Endodermal cell (in vitro differentiated cells): ENCODE measurements at places on chromosomes 2 and 18. TPM values are rescaled to one million over a fixed set of nuclear protein-coding genes. Genes with fewer than 3 reads are reported as not detected.

- H3K4me1 ChIP-seq: no peaks in the 10 kb centered on the region
- no peak overlapping the region for H3K4me3 ChIP-seq
- H3K36me3 ChIP-seq: no peaks in the 10 kb centered on the region
These were observed 64.2 kb downstream of the BCL11A start for GRCh38 chr2:60489289-60489688.

DNA sequence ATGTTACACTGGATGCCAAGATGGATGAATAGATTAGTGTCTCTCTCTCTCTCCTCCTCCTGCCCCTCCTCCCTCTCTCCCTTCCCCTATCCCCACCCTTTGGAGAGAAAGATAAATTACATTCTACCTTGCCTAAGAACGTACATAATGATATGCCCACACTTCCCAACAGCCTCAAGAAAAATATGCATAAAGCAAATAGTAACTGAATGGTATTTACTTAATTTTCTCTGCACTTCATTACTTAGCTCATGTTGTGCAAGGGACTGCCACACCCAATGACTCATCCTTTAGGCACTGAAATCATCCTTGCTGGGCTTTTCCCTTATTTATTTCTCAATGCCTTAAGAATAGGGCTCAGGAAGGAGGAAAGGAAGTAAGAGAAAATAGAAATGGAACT is 137.3 kb upstream of the PID1 start:
- no peak for DNase-seq
- no peaks in the 10 kb centered on the region for H3K27me3 ChIP-seq
- no peak overlapping the region for H3K27ac ChIP-seq

The PLGLB2 gene
- total RNA-seq: 0.15 TPM in 1 of 3 replicates, not detected in the others

DNA sequence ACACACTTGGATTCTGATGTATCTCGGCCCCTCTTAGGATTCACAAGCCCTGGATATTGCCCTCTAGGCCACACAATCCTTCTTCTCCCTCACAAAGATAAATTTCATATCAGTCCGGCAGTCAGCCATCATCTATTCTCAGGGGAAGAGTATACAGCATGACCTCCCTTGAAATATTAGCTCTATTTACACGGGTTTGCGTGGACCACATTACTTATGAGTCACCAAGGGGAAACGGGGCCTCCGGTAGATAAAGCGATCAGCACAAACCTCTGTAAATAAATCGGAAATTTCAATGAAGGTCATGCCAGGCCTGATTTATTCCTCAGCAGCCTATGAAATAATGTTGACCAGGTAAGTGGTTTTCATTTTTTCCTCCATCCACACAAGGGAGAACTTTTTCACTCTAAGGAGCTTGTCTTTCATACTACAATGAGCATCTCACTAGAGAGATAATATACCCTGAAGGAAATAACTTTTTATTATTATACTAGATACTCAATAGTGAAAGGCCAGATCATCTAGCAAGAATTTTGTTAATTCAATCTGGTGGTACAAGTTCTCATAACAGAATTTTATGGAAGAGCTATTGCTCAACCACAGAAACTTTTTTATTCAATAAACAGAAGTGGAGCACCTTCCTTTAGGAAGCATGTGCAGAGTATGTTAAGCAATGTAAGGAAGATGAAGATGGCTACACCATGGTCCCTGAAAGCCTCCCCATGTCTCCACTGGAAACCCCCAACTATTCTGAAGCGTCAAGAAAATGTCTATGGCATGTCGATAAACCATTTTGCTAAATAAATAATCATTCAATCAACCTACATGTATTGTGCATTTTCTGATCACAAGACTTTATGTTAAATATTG is 125.2 kb upstream of the PIK3C3 start:
- H3K4me1 ChIP-seq: peaks cover 3% of the 10 kb centered on the region
- no peaks in the 10 kb centered on the region for H3K27me3 ChIP-seq
- no peaks in the 10 kb centered on the region for H3K36me3 ChIP-seq
- H3K4me3 ChIP-seq: no peak overlapping the region
- no peak for DNase-seq

GRCh38 chr2:160581035-160581434 is 87.4 kb upstream of the RBMS1 start:
- H3K4me1 ChIP-seq: peaks cover 17% of the 10 kb centered on the region
- H3K27ac ChIP-seq: no peak overlapping the region
- no peaks in the 10 kb centered on the region for H3K27me3 ChIP-seq
- H3K36me3 ChIP-seq: no peaks in the 10 kb centered on the region
- DNase-seq: no peak

DNA sequence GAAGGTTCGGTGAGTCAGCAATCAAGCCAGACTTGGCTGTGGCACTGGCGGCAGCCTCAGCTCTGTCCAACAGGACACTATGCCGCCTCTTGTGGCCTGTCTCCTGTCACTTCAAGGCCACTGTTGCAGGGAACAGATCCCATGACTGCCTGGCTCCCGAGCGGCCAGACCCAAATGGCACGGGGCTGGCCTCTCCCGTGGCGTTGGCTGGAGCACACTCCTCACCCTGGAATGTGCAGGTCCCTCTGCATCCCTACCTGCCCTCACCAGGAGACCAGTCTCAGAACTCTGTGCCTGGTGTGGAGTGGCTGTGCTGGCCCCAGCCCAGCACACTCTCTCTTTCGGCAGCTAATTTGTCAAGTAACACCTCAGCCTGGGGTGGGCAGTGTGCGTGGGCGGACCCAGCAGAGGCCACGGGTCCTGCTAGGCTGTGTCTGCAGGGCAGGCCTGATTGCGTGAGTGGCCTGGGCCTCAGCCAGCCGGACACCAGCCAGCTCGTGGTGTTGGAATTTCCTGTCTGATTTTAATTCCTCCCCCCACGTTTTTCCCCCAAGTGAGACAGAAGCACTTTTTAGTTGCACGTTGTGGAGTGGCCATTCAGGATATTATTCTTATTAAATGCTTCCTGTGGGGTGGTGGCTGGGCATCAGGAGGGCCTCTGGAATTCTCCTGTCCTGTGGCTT is 179.3 kb downstream of the GLI2 start:
- no peaks in the 10 kb centered on the region for H3K36me3 ChIP-seq
- DNase-seq: peak; percentile 59
- H3K4me3 ChIP-seq: no peak overlapping the region
- no peak overlapping the region for H3K27ac ChIP-seq
- H3K4me1 ChIP-seq: no peaks in the 10 kb centered on the region
- no peaks in the 10 kb centered on the region for H3K27me3 ChIP-seq

DNA sequence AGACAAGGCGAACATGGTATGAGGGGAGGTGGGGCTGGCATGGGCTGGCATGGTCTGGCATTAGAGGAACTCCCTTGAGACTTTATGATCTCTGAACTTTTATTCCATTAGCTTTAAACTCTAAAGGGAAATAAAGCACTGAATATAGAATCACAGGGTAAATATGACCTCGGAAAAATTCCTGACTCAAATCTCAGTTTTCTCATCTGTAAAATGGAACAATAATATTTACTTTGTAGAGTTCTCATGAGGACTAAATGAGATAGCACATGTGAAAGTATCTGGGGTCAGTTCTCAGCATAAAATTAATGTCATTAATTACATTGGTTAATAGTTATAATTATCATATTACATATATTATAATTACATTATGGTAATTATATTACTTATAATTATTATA is 65.9 kb downstream of the ARHGAP25 start:
- no peak overlapping the region for H3K27ac ChIP-seq
- no peak overlapping the region for H3K4me3 ChIP-seq
- H3K4me1 ChIP-seq: no peaks in the 10 kb centered on the region
- no peaks in the 10 kb centered on the region for H3K36me3 ChIP-seq
- no peak for DNase-seq
- H3K27me3 ChIP-seq: peaks cover 6% of the 10 kb centered on the region

DNA sequence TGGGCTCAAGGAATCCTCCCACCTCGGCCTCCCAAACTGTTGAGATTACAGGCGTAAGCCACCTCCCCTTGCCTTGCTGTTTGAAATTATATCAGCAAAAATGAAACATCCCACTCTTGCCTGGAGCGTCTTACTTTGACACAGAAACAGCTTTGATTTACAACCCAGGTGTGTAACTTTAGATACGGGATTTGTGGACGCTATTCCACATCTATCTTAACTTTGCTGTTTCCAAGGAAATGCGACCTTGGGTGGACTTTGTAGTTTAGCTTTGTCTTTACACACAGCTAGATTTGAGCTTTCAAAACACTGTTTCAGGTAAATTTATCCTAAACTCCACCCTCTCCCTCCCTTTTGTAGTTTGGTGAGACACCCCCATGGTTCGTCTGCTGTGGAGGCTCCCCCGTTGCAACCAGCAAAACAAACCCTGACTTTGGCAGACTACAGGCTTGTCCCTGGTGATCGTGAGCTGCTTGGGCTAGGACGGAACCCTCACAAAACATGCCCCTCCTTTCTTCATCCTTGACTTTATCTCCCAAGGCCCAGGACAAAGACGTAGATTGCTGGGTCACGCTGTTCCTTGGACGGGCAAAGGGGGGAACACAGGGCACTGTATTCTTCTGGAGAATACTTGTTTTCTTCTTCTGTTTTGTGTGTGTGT is 5.5 kb upstream of the MSH6 start:
- H3K4me1 ChIP-seq: peaks cover 5% of the 10 kb centered on the region
- H3K27ac ChIP-seq: no peak overlapping the region
- no peak overlapping the region for H3K4me3 ChIP-seq
- no peaks in the 10 kb centered on the region for H3K36me3 ChIP-seq

DNA sequence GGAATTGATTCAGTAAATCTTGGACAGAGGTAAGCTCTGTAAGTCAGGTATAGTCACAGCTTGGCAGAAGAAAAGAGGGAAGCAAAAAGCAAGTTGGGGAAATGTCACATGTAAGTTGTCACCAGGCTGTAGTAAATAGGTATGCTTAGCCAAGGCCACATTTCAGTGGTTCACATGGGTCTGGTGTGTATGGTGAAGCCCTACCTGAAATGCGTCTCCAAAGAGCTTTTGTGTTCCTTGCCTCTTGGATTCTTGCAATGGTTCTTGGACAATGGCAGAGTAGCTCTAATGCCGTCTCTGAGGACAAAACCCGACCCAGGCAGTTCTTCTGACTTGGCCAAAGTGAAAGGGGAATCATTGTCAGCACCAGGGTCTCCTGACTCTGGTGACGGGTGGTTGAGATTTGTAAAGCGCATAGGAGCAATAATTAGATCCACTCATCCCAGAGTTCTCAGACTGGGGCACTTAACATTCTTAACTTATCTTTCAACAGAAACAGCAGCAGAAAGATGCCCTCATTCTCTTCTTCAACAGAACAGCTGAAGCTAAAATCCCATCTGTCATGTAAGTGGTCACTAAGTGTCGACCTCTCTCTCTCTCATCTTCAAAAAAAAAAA is 34.4 kb upstream of the RPL37A start:
- no peak overlapping the region for H3K27ac ChIP-seq
- no peaks in the 10 kb centered on the region for H3K4me1 ChIP-seq
- DNase-seq: no peak
- H3K27me3 ChIP-seq: no peaks in the 10 kb centered on the region

- DNase-seq: peak; percentile 17
- no peak overlapping the region for H3K4me3 ChIP-seq
- no peak overlapping the region for H3K27ac ChIP-seq
These were observed 114.4 kb downstream of the NCK2 start for GRCh38 chr2:105858868-105859693.

The LHCGR gene
- not detected in 2 replicates for total RNA-seq

The GAL3ST2 gene
- 0.38 and 0.57 TPM in 2 replicates for total RNA-seq

The UGT1A1 gene
- not detected in 3 replicates for total RNA-seq

- DNase-seq: no peak
- no peak overlapping the region for H3K4me3 ChIP-seq
- no peaks in the 10 kb centered on the region for H3K27me3 ChIP-seq
- H3K27ac ChIP-seq: no peak overlapping the region
- H3K4me1 ChIP-seq: peaks cover 15% of the 10 kb centered on the region
- H3K36me3 ChIP-seq: no peaks in the 10 kb centered on the region
These were observed 107.7 kb downstream of the LBH start for GRCh38 chr2:30339071-30339470.

- no peaks in the 10 kb centered on the region for H3K27me3 ChIP-seq
- no peaks in the 10 kb centered on the region for H3K36me3 ChIP-seq
- DNase-seq: no peak
- H3K4me3 ChIP-seq: no peak overlapping the region
- no peak overlapping the region for H3K27ac ChIP-seq
These were observed 92.0 kb downstream of the RTTN start for GRCh38 chr18:70113511-70113910.

The CREG2 gene
- total RNA-seq: 0.13 and 0.27 TPM in 2 replicates

DNA sequence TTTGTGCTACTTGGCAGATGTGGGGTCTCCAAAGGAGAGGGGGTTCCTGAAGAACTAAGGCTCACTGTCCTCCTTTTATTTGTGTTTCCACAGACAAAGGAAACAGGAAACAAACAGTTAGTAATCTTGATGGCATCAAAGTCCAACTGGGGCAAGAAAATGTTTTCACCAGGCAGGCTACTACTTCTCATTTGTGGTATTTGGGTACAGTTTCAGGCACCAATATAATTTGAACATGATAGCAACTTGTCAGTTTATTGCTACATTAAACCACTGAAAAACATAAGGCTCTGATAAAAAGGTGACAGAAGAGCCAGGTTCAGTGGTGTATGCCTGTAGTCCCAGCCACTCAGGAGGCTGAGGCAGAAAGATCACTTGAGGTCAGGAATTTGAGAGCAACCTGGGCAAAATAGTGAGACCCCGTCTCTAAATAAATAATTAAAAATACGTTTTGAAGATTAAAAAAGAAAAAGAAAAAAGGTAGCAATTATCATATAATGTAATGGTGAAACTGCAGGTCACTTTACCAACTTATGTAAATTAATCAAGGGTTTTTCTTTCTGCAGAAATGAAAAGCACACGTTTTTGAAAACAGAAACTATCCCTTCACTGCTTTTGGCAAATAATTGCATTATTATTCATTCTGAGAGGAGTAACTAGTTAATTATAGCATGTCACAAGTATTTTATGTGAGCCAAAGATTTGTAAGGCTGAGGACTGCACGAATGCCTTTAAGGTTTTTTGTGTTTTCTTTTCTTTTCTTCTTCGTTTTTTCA is 157.5 kb upstream of the CAVIN2 start:
- peaks cover 2% of the 10 kb centered on the region for H3K4me1 ChIP-seq
- no peaks in the 10 kb centered on the region for H3K27me3 ChIP-seq
- no peak for DNase-seq
- H3K36me3 ChIP-seq: no peaks in the 10 kb centered on the region
- no peak overlapping the region for H3K27ac ChIP-seq

GRCh38 chr2:25420820-25421237 is 79.1 kb upstream of the DNMT3A start:
- H3K4me3 ChIP-seq: no peak overlapping the region
- H3K27ac ChIP-seq: no peak overlapping the region
- H3K36me3 ChIP-seq: peaks cover 4% of the 10 kb centered on the region
- no peak for DNase-seq

GRCh38 chr2:111927723-111928122 is 29.3 kb downstream of the MERTK start:
- peaks cover 66% of the 10 kb centered on the region for H3K36me3 ChIP-seq
- DNase-seq: no peak
- H3K27me3 ChIP-seq: no peaks in the 10 kb centered on the region
- H3K4me1 ChIP-seq: no peaks in the 10 kb centered on the region

The LGALSL gene
- total RNA-seq: 22.5 and 22.6 TPM in 2 replicates
